Activated CD8-positive, alpha-beta memory T cell treated with anti-CD3 and anti-CD28 coated beads for 4 hours (primary cell): ENCODE measurements at places on chromosomes 2 and 18.

- no peak for DNase-seq
These were observed 816.4 kb downstream of the SOCS6 start for GRCh38 chr18:71105078-71105819.

DNA sequence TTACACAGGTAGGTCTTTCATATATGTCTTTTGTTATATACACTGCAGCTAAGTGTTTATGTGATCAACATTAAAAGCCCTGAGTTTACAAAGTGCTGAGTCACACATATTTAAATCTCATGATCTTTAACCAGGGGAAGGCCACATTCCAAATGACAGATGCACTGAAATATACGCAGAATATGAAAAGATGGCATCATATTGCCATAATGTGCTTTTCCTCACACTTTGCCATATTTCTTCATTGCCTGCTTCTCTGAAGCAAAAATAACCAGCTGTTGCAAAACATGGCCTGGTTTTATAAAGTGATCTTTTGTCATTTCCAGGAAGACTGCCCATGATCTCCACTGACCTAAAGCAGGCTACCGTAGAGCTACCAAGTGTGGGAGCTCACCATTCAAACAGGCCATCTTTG is 93.5 kb upstream of the MAPRE2 start:
- DNase-seq = no peak

- no peak for DNase-seq
These were observed 23.3 kb upstream of the ARPC2 start for GRCh38 chr2:218193701-218194100.

GRCh38 chr2:45119855-45120254 is 110.6 kb upstream of the SIX2 start:
- DNase-seq = no peak

GRCh38 chr2:61786876-61787275 is 67.0 kb downstream of the FAM161A start:
- DNase-seq = no peak

GRCh38 chr2:239311132-239312040 is 89.4 kb downstream of the HDAC4 start:
- no peak for DNase-seq

DNA sequence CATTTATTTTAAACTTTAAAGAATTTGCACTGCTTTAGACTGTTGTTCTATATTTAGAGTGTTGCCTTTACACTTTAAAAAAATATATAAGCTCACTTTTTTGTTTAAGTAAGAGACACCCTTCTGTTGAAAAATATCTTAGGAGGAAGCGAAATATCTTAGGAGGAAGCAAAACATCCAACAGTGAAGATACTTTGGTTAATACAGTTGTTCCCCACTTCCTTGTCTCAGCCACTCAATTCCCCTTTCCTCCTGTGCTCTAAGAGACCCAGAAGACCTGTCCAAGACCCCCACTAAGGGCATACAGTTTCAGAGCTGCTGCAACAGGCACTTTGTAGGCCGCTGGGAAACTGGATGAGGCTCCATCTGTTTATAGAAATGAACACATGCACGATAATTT is 5.7 kb downstream of the SERPINB8 start:
- no peak for DNase-seq

GRCh38 chr2:26043862-26044696 is 10.2 kb downstream of the RAB10 start:
- no peak for DNase-seq

- no peak for DNase-seq
These were observed 35.8 kb upstream of the PTPN4 start for GRCh38 chr2:119723784-119724467.

- no peak for DNase-seq
These were observed 309.3 kb downstream of the ZNF521 start for GRCh38 chr18:25042641-25043051.

GRCh38 chr2:240433973-240434727 is 1.3 kb upstream of the GPC1 start:
- no peak for DNase-seq

- no peak for DNase-seq
These were observed 17.3 kb downstream of the ESPNL start for GRCh38 chr2:238117199-238118154.

- no peak for DNase-seq
These were observed 1176.8 kb upstream of the GYPC start for GRCh38 chr2:125479143-125479636.

DNA sequence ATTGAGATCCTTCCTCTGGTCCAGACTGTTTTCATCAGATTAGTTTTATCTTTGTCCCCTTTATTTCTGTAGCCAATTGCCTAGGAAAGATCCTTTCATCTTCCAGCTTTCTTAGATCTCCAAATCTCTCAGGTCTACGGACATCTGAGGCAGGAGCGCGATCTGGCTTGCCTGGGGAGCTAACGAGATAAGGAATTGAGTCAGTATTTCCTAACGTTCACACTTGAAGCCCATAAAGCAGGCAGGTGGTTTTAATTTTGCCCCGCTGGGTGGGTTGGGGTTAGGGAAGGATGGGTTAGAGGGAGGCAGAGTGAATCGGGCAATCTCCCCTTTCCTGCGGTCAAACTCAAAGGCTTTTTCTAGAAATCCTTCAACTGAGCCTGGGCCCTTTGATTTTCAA is 727 bp upstream of the TTLL4 start:
- no peak for DNase-seq

DNA sequence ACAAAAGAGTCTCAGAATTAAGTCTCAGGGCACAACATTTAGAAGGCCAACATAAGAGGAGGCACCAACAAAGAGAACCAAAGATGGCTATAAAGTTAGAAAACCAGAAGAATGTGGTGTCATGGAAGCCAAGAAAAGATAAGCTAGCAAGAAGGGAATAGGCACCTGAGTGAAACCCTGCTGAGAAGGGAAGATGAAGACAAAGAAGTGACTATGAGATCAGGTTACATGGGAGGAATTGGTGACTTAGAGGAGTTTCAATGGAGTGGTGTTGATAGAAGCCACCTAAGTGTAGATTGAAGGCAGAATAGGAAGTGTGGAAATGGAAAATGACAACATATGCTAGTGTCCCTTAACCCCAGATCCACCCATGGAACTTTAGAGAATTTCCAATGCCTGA is 327.6 kb upstream of the KCNJ3 start:
- DNase-seq = no peak

GRCh38 chr18:23627321-23627720 is 35.4 kb downstream of the ANKRD29 start:
- no peak for DNase-seq

- no peak for DNase-seq
These were observed 9.9 kb upstream of the MBOAT2 start for GRCh38 chr2:9013403-9013802.

DNA sequence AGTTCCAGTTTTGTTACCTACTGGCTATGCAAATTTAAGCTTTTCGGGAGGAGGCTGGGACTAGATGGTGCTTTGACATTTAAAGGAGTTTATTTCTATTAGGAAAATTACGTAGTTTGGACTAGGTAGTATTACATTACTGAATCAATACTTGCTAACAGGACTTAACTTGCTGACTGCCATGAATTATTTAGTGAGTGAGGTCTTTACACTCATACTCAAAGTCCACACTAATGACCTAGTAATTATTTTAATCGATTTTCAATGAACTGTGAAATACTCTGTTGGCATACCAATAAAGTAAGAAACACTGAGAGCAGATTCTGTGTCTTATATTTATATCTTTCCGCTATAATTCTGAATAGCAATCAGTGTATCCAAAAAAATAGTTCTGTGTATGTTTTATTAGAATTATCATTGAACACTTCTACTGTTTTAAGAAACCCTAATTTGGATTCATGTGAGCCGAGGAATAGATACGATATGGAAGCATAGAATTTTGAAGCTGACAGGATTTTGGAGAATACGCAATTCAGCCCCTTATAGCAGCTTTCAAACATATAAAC is 55.0 kb downstream of the CHST9 start:
- no peak for DNase-seq

- no peak for DNase-seq
These were observed 82.1 kb downstream of the BIN1 start for GRCh38 chr2:127024769-127025358.

GRCh38 chr2:97740590-97741182 is 27.3 kb downstream of the ZAP70 start:
- DNase-seq = no peak

GRCh38 chr2:212427638-212428037 is 111.0 kb downstream of the ERBB4 start:
- no peak for DNase-seq

DNA sequence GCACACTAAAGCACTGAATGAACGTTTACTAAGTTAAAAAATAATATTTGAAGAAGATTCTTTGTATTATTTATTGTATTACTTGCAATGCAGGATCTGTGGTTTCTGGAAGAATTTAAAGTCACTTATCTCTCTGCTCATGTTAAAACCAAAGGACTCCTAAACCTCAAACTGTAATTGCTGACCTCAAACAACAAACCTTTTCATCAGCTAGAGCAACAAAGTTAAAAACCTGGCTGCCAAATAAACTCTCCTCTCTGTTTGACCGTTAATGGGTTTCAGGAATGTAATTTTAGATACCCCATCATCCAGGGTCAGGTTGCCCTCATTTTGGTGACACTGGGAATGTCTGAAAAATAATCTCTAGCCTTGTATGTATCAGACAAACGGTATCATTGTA is 239.1 kb downstream of the TGIF1 start:
- no peak for DNase-seq
